ENCODE measurements at places on chromosomes 16 and 17.

GRCh38 chr17:45077643-45078042 lies 16.5 kb downstream of the NMT1 start:
- no peak for DNase-seq

- no peak for DNase-seq
These were observed 8.7 kb downstream of the ADAM11 start for GRCh38 chr17:44767493-44767892.

DNA sequence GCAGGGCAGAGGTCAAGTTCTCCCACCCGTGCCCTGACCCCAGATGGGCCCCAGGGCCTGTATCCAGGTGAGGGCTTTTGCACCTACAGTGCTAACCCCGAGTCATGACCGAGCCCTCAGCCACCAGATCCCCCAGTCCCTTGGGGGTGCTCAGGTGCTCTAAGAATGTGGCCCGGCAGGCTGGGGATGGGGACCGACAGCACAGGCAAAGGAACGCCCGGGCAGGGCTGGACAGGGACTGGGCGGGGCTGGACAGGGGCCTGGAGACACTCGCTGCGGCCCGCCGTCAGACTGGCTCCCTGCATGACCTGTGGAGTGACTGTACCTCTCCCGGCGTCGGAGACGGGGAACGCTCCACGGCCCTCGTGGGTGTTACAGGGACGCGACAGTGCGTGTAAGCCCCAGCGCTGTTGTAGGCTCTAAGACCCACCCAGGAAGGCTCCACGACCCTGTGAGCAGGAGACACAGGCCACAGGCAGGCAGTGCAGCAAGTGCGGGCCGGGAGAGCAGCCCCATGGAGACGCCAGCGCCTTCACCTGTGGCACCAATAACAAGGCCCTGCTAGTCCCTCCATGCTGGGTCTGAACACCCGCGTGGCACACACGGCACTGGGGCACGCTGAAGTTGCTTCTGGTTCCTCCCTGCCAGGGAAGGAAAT lies 38.8 kb downstream of the CBFA2T3 start:
- no peak for DNase-seq

DNA sequence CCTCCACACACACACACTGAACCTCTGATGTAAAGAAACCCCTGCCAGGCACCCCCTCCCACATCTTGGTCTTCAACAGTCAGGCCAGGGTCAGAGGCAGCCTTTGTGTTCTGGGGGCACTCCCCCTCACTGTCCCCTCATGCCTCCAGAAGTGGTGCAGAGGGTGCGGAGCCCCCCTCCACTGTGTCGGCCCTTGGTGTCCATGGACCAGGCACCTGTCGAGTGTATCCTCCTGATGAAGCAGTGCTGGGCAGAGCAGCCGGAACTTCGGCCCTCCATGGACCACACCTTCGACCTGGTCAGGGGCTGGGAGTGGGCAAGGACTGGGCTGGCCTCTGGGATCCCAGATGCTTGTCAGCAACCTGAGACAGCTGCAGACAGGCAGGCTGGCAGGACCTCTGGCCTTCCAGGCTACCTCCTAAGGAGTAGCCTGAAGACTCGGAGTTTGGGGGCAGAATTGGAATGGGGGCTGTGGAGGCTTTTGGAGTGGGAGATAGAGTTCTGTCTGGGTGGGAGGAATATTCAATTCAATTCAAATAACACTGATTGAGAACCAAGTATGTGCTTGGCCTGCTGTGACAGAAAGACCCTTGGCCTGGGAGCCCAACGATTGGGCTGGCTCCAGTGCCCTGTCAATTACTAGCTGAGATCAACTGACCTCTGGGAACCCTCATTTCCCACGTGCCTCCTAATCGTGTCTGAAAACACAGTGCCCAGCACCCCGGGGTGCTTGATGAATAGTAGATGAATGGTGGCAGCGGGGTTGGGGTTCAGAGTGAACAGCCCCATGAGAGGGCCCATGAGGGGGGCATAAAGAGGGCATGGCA lies 11.5 kb downstream of the GUCY2D start:
- no peak for DNase-seq

DNA sequence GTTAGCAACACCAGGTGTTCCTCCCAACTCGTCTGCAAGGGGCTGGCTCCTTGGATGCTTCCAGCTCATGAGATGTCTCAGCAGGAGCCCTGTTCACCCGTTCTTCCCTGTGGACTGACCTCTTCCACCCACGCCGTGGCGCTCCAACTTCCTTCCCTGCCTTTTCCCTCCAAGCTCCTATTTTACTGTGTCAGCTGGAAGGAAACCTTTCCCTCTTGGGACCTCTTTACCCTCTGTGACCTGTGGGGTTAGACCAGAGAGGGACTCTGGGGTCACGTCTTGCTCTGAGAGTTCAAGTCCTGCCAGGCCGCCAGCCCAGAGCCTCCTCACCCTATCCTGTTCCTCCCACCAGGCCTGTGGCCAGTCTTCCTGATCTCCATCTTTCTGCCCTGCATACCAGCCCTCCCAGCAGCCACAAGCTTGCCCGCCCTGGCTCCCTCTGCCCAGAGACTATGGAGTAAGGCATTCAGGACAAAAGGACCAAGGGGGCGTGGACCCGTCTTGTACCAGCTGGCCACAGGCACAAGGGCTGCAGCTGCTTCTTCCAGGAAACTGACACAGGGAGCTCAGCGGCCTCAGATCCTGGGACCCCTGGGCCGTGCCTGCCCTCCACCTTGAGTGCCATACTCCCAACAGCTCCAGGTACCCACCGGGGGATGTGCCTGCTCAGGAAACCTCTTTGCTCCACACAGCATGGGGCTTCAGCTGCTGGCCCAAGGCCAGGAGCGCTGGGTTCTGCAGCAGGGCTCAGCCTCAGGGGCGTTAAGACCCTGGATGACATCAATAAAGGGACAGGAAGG lies 3.0 kb downstream of the PAQR4 start:
- DNase-seq = no peak

- DNase-seq = no peak
These were observed 134.6 kb downstream of the CLEC16A start for GRCh38 chr16:11078812-11079459.

Data from CD4-positive, alpha-beta T cell treated with Interleukin-17A for 4 hours (primary cell).